ENCODE measurements at places on chromosomes 11 and 22. TPM values are rescaled to one million over a fixed set of nuclear protein-coding genes. Genes with fewer than 3 reads are reported as not detected.
A peak's percentile ranks its signal among the peaks of the same experiment; 100 is the strongest.

- DNase-seq, result no peak
These were observed 47.2 kb downstream of the PIWIL3 start for GRCh38 chr22:24727218-24727851.

DNA sequence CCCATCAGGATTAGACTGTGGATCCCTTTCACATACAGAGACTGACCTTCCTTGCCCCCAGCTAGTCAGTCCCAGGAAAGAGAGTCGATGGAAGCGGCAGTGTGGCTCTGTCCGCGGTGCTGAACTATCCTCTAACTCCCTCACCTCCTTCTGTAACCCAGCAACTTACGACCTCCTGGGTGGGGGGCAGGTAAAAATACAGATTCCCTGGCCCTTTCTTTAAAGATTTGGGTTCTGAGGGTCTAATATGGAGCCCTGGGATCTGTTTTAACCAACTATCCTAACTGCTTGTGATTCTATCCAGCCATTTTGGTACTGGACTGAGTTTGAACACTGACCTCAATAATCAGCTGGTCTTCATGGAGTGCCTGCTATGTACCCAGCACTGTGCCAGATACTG is 23.2 kb downstream of the MFNG start:
- peak; percentile 46 for DNase-seq

The LUZP2 gene
- 4.4 TPM for total RNA-seq

GRCh38 chr22:25359601-25360261 is 140.3 kb downstream of the CRYBB2 start:
- no peak for DNase-seq

The MS4A14 gene
- 0.98 TPM for total RNA-seq
